ENCODE measurements at places on chromosomes 12 and 14. TPM values are rescaled to one million over a fixed set of nuclear protein-coding genes. Genes with fewer than 3 reads are reported as not detected.

The TMEM179 gene
- not detected for total RNA-seq

The SLC35F4 gene
- total RNA-seq, result not detected

The LRRC10 gene
- not detected for total RNA-seq

The SPIC gene
- not detected for total RNA-seq

The JPH4 gene
- not detected for total RNA-seq

The KCNMB4 gene
- total RNA-seq, result not detected

GRCh38 chr12:121534495-121535148, 46.2 kb downstream of the KDM2B start:
- no peak for DNase-seq

- no peak for DNase-seq
Observed at GRCh38 chr14:58200846-58201245, 897 bp downstream of the ACTR10 start.

GRCh38 chr14:30553311-30553989, 5.5 kb upstream of the G2E3 start:
- no peak for DNase-seq

GRCh38 chr12:122123761-122124145, 45.2 kb downstream of the MLXIP start:
- no peak for DNase-seq

DNA sequence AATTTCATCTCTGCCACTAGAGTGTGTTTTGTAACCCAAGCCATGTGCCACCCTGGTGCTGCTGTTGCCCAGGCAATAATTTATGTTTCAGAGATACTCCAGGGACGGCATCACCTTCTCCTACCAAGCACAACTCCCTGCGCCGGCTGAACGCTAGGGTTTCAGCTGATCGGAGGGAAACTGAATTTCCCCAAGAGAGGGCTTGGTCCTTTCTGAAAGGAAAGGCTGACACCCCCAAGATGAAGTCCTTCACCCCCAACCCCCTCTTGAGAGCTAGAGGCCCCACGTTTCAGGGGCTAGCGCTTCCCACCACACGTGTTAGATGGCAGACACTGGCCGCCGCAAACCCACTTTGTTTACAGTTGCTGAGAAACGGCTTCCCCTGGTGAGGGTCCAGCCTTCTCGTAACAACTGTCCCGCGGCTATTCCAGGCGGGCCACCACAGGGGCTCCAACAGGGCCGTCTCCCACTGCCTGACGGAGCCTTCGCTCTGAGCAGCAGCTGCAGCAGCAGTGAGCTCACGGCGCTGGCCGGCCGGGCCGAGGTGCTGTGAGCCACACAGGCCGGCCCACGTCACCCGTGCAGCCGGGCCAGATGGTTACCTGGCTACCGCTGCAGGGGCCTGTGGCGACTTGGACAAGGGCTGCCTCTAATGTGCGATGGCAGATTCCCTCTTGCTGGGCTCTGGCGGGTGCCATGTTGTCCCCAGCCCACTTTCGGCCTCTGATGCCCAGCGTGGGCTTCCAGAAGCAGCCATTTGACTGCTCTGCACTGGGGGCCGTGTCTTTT, 66.4 kb downstream of the TESC start:
- DNase-seq, result no peak

GRCh38 chr12:76898442-76898841, 19.6 kb upstream of the CSRP2 start:
- DNase-seq, result no peak

DNA sequence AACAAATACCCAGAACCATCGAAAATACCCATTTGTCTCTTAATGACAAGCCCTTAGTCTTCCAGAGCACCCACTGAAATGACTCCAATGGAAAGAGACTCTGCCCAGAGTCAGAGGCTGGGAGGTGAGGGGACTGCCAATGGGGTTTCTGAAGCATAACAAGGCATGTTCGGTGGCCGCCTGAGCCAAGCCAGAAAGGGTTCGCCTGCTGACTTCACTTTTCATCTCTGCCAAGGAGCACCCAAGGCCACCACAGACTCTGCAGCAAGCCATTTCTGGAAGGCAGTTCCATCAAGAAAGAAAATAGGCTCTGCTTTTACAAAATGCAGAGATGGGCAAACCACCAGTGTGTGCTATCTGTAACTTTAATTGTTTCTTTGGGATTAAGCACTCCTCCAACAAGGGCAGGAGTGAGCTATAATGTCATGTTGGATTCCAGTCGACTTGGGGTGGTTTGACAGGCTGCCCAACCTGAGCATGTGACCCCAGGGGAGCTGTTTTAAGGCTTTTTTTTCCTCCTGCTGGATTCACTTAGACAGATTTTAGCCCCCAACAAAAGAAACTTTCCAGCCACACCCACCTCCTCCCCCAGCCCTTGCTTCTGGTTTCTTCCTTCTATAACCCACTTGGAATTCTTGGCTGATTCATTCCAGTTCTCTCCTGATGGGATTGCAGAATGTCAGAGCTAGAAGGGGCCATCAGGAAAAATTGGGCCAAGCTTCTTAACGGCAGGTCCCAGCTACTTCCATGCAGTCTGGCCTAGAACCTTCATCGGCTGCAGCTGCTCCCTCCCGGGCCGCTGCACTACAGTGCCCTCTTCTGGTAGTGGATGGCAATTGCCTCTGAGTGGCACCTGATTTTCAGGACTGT, 24.1 kb downstream of the CKAP4 start:
- peak; percentile 79 for DNase-seq

- no peak for DNase-seq
Observed at GRCh38 chr12:87921621-87922020, 107.6 kb downstream of the C12orf50 start.

- no peak for DNase-seq
Observed at GRCh38 chr14:23936084-23936829, 17.3 kb upstream of the DHRS4 start.

DNA sequence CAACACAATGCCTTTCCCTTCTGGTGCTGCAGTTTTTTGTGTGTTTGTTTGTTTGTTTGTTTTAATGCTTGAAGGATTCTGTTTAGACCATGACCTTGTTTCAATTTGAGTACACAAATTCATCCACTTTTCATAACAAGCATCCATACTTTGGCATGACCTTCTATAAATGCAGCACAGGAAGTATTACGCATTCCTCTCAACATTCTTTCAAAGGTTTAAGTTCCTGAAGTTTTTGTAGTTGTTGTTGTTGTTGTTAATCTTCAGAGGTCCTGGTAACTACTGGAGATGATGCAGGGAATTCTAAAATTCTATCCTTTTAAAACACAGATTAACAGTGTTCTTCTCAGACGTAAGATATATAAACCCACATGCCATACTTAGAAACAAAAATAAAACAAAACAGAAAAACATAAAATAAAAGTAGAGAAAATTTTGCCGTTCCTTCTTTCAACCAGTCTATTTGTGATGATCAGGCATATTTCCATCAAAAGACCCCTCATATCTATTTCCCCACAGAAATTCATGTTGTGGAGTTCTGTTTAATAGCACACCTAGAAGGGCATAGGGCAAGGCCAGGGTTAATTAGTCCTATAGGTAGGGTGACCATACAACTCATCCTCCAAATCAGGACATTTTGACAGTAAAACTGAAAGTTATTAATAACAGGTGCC, 529.9 kb downstream of the NOVA1 start:
- no peak for DNase-seq

- no peak for DNase-seq
Observed at GRCh38 chr12:51383269-51383905, 7.8 kb downstream of the GALNT6 start.

DNA sequence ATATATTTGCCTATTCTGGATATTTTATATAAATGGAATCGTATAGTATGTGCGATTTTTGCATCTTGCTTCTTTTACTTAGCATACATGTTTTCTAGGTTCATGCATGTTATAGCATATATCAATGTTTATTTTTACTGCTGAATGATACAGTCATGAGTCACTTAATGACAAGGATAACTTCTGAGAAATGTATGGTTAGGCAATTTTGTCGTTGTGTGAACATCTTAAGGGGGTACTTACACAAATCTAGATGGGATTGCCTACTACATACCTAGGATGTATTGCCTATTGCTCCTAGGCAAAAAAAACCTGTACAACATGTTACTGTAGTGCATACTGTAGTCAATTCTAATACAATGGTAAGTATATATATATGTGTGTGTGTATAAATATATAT, 8.8 kb downstream of the USP15 start:
- DNase-seq, result no peak

DNA sequence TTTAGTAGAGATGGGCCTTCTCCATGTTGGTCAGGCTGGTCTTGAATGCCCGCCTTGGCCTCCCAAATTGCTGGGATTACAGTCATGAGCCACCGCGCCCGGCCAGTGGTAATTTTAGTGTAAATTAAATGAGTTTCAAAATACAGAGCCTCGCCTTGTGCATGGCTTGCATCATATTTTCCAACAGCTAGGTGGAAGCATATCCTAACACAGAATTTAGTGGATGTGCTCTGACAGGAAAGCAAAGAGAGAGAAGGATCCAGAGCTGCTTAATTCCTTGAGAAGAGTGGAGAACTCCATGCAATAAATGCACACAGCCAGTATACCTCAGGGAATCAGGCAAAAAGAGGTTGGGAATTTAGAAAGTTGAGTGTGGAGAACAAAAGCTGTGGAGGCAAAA, 2.5 kb downstream of the OR6C2 start:
- DNase-seq, result no peak

DNA sequence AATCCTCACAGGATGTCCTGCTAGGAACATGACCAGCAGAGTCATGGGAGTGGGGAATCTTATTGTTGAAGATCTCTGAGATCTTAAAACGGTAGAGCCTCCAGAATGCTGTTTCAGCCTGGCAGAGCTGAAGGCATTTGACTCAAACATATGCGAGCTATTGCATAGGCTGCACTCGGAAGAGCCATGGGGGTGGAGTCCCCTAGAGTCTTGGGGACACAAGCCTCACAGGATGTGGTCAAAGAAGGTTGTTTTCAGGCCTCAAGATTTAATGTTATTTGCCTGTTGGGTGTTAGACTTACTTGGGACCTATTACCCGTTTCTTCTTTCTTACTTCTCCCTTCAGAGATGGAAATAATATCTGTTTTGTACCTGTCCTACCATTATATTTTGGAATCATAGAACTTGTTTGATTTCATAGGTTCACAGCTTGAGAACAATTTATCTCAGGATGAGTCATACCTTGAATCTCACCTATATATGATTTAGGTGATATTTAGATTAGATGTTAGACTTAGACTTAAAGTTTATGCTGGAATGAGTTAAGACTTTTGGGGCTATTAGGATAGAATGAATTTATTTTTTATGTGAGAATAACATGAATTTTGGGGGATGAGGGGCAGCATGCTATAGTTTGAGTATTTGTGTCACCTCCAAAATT, 172.2 kb upstream of the ATP2B1 start:
- DNase-seq, result no peak

DNA sequence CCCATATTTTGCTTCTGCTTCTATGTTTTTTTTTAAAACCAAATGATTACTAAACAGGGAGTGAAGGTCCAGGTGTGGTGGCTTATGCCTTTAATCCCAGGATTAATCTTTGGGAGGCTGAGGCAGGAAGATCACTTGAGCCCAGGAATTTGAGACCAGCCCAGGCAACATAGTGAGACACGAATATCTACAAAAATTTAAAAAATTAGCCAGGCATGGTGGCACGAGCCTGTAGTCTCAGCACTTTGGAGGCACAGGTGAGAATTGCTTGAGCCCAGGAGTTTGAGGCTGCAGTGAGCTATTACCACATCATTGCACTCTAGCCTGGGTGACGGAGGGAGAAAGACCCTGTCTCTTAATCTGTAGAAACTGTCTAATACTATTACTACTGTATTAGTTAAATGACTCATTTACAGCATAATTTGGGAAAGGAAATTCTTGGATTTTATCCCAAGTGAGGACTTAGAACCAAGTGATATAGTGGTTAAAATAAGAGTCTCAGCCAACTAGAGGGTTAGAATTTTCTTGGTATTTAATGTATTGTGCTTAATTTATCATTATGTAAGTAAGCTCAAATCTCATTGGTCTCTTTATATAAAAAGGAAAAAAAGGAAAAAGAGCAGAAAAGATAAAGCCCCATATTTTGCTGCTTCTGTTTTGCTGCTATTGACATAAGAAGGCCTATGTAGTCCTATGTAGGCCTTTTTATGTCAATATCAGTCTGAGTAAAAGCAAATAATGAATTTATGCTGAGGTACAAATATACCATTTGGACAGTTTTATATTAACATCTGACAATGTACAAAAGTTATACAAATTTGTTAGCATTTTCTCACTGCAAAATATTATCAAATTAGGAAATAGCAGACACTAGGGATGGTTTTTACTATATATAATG, 163.4 kb downstream of the RAD51B start:
- DNase-seq, result no peak

Measured in Caco-2 (cell line).